Esophagus mucosa (tissue), 1 donor: ENCODE measurements at places on chromosomes 7 and 10. TPM values are rescaled to one million over a fixed set of nuclear protein-coding genes. Genes with fewer than 3 reads are reported as not detected.

DNA sequence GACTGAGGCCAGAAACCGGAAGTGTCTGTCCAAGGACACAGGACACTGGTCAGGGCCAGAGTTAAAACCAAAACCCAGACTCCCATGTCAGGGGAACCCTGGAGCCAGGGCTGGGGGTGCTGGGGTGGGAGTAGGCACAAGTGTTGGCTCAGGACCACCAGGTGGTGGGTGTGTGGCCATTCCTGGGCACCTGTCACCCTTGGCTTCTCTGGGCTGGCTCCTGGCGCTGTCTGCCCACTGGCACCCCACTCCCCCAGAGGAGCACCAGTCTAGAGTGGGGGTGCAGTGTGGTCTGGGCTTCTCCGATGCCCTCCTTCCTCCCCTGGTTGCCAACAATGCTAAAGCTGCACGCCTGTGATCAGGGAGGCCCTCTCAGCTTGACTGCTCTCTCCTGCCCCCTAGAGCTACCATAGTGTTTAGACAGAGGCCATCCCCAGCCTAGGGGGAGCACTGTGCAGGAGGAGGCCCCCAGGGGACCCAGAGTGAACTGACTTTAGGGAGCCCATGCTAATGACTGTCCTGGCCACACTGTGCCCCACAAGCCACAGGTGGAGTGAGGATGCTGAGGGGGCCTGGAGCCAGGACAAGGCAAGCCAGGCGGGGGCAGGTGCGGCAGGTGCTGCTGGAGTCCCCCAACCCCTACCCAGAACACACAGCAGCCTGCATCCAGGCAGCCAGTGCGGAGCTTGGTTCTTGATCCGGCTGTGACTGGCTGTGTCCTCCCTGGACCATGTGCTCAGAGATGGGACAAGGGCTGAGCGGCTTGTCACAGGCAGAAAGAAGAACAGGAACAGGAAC is 11.0 kb downstream of the RASGEF1A start:
- peak; percentile 40 for ATAC-seq

- ATAC-seq, result peak; percentile 94
These were observed 430.8 kb downstream of the PLXNA4 start for GRCh38 chr7:132145466-132145865.

DNA sequence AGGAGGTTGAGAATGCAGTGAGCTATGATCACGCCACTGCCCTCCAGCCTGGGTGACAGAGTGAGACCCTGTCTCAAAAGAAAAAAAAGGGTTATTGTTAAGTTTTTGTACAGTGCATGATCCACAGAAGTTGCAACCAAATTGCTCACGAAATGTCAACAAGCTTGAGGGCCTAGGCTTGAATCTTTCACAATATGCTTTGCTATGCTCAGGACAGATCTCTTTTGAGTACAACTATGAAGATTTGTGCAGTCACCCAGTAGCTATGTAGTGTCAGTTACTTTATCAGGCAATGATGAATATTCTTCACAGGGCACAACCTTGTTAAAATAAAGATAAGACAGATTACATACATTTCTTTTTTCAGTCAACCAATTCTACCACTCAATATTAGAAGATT is 109.2 kb downstream of the PRTFDC1 start:
- ATAC-seq, result no peak

GRCh38 chr10:90884431-90884830 is 12.7 kb downstream of the RPP30 start:
- no peak for ATAC-seq

- no peak for ATAC-seq
These were observed 107.0 kb downstream of the WDR37 start for GRCh38 chr10:1163204-1163660.

The JAKMIP3 gene
- total RNA-seq, result 0.04 TPM

- no peak for ATAC-seq
These were observed 1094.0 kb upstream of the LRRN3 start for GRCh38 chr7:109996927-109997326.

DNA sequence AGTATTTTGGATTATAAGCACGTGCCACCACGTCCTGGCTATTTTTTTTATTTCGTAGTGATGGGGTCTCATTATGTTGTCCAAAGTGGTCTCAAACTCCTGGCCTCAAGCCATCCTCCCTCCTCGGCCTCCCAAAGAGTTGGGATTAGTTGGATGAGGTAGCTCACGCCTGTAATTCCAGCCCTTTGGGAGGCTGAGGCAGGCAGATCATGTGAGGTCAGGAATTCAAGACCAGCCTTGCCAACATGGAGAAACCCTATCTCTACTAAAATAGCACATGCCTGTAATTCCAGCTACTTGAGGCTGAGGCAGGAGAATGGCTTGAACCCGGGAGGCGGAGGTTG is 21.8 kb upstream of the YWHAG start:
- ATAC-seq, result no peak

GRCh38 chr7:20358106-20358505 is 27.4 kb downstream of the ITGB8 start:
- no peak for ATAC-seq

DNA sequence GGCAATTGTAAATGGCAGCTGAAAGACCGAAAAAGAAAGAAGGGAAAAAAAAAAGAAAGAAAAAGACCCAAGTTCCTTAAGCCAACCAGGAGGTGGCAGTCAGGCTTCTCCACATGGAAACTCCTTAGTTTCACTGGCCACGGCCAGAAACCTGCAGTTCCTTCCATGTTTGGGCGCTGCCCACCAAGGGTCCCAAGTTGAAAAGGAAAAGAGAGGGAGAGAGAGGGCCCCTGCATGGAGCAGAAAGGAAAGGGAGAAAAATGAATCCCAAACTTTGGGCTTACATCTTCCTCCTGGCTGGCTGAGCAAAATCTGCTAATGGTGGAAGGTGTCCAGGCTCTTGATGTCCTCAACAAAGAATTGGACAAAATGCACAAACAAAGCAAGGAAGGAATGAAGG is 31.8 kb upstream of the ABCA13 start:
- ATAC-seq, result no peak

The EPHA1 gene
- total RNA-seq, result 79.0 TPM

GRCh38 chr10:30705101-30705624 is 75.6 kb upstream of the LYZL2 start:
- peak; percentile 27 for ATAC-seq

DNA sequence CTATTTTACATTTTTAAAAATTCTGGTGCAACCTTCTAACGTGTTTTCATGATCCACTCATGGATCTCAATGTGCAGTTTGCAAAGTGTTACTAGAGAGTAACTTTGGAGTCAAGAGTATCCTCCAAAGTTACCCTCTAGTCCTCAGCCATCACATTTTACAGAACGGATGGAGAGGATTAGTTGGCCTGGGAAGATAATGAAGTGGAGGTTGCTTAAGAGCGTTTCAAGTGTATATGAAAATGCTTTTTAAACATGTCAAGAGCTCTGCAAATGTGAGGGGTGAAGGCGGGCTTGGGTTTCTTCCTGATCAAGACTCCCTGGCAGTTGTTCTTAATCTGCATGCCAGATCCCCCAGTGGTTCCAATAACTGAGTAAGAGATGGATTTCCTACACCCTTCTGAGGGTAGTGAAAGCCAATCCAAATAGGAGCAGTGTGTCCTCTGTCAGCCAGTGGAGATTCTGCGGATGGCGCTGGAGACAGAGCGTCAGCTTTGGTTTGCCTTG is 299.4 kb upstream of the NPVF start:
- no peak for ATAC-seq

DNA sequence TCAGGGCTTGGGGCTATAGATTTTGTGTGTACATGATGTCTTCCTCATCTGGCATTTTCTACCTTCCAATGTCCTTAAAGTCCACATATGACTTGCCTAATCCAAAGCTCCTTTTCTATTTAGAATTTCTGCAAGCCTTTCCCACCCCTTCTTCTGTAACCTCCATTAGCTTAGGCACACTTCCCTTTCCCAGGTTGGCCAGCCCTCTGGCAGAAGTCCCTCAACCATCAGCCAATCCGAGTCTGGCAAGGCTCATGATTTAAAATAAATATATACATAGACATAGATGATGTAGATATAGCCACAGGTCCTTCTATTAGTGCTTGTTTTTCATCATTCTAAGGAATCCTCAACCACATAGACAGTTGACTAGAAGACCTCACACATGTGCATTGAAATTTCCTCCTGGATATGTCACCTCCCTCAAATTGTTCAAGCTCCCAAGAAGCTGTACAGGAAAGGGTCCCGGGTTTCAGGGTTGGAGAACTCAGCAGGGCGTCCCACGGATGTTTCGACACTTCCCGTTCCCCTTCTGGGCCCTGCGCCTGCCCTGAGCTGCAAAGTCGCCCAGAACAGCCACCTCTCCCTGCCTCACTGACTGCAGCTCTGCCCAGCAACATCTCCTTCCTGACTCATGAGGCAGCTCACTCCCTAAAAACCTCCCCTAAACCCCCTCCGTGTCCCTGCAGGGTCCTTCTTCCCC is 20.4 kb upstream of the PIK3AP1 start:
- peak; percentile 32 for ATAC-seq

GRCh38 chr10:81943583-81943982 is 68.6 kb downstream of the NRG3 start:
- no peak for ATAC-seq

- no peak for ATAC-seq
These were observed 162.4 kb upstream of the MEOX2 start for GRCh38 chr7:15848901-15849300.

GRCh38 chr7:89777499-89777898 is 376.8 kb upstream of the STEAP1 start:
- no peak for ATAC-seq
